ENCODE measurements at places on chromosomes 13 and 19.

- DNase-seq, result no peak
These were observed 114.5 kb downstream of the KCNRG start for GRCh38 chr13:50129706-50130122.

GRCh38 chr13:52112591-52112990, 16.3 kb downstream of the NEK5 start:
- DNase-seq, result no peak

- peak; percentile 87 for DNase-seq
These were observed at the start of gene DPF1 for GRCh38 chr19:38224014-38224862. TSS of gene DPF1 (minus strand) at chr19:38224222. CDS start at chr19:38224142, 80 bp downstream.

GRCh38 chr19:44745341-44745831, 3.1 kb upstream of the BCL3 start:
- peak; percentile 87 for DNase-seq

DNA sequence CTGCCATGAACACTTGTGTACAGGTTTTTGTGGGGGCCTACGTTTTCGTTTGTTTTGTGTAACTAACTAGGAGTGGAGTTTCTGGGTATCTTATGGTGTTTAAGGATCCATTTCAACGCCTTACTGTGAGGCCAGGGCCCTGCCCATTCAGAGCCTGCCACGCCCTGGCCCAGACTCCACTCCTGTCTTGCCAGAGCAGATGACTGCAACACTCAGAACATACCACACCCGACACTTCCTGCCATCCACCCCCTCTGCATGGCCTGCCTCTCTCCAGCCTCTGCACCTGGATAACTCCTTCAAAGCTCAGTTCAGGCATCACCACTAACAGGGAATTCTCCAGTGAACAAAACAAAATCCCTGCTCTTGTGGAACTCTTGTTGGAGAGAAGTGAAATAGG, 43.2 kb downstream of the RGCC start:
- DNase-seq, result peak; percentile 55

DNA sequence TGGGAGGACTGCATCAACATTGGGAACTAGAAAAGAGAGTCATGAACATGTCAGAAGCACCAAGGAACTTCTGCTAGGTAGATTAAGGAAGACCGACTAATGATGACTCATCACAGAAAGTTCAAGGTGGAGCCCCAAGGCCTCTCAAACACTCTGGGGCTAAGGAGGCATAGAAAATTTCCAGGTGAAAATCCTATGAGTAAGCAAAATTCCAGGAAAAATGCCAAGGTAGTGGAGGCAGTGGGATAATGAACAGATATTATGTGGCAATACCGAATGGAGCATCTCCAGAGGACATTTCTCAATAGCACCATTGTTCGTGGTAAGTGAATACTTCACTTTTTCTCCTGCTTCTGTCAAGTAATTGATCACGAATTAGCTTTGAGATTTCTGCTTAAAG, 336.5 kb downstream of the MZT1 start:
- no peak for DNase-seq

GRCh38 chr13:36919171-36919832, 736 bp downstream of the SMAD9 start:
- peak; percentile 74 for DNase-seq

- DNase-seq, result no peak
These were observed 992.6 kb downstream of the PCDH9 start for GRCh38 chr13:66237411-66238062.

GRCh38 chr19:14558370-14559066, 13.3 kb downstream of the NDUFB7 start:
- no peak for DNase-seq

Data from GM23248 (cell line).